ENCODE measurements at places on chromosomes 3 and 15.

- no peak for DNase-seq
Observed at GRCh38 chr3:192820161-192820560, 92.8 kb upstream of the FGF12 start.

- DNase-seq: no peak
Observed at GRCh38 chr3:117393119-117393518, 683.5 kb downstream of the TUSC7 start.

DNA sequence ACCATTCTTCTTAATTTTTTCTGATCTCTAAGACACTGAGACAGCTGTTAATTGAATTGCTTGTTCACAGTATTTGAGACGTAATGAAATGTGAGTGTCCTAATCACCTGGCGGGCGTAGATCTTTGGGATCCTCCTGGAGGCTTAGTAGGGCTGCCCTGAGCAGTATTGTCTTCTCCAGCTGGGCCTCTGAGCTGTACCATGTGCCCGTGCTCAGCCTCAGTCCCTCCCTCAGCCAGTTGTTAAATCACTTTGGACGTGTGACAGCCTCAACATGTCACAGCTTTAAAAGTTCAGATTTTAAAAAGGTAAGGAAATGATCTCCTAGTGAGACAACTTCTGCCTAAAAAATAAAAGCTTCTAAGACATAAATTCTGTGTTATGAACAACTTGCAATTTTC is 35.5 kb downstream of the IGF1R start:
- DNase-seq: no peak

DNA sequence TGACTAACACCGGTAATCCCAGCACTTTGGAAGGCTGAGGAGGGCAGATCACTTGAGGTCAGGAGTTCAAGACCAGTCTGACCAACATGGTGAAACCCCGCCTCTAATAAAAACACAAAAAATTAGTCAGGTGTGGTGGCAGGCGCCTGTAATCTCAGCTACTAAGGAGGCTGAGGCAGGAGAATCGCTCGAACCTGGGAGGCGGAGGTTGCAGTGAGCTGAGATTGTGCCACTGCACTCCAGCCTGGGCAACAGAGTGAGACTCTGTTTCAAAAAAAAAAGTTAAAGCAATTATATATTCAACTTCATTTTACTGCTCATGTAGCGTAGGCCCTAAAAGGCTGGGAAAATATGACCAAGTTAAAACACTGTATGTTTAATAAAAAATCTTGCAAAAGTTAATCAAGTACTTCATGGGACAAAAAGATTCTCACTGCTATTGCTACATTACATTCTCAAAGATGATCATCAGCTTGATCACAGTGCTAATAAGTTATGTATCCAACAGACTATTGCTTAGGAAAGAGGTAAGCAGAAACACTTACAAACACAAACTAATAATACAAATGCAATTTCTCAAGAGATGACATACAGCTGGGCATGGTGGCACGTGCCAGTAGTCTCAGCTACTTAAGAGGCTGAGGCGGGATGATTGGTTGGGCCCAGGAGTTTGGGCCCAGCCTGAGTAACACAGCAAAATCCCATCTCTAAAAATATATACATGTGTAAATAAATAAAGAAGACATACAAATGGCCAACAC is 2.7 kb downstream of the COPS2 start:
- no peak for DNase-seq

DNA sequence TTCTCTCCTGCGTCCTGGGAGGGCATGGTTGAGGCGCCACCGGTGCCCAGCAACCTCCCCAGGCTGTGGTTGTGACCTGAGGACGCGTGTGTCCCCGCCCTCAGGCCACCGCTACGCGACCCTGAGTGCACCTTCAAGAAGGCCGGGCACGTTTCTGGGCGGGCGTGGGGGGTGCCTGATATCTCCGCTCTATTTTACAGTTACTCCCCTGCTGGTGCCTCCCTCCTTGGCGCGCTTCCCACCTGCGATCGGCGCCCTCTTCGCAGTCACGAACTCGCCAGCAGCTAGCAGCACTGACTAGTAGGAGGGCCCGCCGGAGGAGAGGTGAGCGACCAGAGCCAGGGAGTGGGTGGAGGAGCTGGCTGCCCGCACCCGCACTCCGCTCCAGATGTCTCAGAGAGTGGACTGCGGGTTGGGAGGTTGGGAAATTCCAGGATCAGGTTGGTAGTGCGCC is 43.2 kb upstream of the POLG start:
- no peak for DNase-seq

DNA sequence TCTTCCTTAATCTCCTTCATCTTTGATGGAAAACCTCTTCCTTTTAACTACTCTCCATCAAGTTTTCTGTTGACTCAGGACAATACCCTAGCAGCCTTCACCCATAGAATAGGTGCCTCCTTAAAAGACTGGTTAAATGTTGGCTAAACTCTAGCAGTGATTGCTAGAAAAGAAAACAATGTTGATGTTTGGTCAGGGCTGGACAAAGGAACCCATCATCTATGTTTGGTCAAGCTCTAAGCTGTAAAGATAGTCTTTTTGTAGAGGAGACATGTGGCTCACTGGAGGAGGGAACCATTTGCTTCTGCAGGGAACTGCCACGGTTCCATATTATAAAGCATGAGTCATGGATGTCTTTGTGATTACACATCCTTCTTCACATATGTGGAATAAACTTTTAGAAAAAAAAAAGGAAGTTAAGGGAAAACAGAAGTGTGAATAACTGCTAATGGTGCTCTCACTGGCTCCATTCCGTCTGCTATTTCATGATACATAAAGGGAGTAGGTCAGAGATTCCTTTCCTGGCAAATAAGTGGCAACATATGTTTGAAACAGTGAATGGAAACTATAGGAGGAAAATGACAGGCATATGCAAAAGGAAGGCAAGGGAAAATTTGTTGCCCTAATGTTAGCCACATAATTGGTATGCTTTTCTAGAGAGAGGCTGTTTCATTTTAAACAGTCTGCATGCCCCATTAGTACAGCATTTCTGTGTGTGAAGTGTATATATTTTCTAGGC is 78.2 kb downstream of the CMSS1 start:
- DNase-seq: no peak

GRCh38 chr15:78933823-78934654 is 10.8 kb downstream of the CTSH start:
- no peak for DNase-seq
